HL-60 (cell line): ENCODE measurements at places on chromosomes 3 and 15.

- DNase-seq = no peak
Measured at GRCh38 chr3:188680189-188680588, 491.6 kb upstream of the TPRG1 start.

- no peak for DNase-seq
Measured at GRCh38 chr15:63858881-63859280, 25.1 kb upstream of the HERC1 start.

DNA sequence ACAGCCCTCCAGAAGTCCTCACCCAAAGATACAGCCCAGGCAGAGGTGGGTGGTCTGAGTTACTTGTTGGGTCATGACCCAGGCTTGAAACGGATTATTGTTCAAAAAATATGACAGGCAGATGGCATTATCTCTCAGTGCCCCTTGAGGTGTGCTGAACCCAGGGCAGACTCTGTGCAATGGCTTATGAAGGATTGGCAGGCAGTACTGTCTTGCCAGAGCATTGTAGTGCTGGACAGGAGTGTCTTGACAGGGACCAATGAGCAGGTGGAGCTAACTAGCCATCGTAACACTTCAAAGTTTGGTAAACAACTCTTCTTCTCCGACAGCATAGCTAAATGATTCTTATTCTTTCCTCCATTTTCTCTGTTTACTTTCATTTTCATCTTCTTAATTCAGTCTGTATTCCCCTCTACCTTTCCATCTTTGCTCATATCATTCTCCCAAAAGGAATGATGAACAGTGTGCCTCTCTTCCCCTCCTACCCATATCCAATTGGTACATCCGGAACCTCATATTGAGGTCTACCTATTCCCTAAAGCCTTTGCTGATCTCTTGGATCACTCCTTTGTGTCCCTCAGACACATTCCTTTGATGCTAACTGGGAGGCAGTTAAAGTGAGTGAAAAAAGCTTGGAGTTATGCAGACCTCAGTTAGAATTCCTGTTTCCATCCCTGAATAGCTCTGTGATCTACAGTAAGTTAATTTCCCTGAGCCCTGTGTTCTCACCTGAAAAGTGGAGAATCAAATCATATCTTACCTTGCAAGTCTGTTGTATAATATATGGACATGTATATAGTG is 2.6 kb upstream of the IL20RB start:
- no peak for DNase-seq

DNA sequence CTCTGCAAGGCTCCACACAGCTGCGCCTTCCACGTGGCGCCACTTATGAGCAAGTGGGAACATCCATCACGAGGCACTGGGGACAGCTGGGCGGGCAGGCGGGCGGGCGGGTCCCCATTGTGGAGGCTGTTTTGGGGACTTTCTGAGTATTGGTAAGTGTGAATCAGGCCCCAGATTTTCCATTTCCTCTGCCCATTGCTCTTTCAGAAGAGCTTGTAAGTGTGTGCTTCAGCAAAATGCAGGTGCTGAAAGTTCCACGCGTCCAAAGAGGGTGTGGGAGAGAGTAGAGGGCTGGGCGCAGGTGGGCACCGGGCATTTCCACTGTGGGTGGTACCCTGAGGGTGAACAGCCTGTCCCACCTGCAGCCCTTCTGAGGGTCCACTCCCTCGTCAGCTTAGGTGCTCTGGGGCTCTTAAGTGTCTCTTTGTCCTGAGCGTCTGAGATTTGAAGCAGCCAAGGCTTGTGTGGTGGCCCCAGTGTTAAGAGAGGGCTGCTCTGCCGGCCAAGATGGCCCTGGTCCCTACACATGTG is 177.1 kb downstream of the RPLP1 start:
- DNase-seq = no peak

- peak; percentile 71 for DNase-seq
Measured at GRCh38 chr15:50275908-50276307, 10.4 kb upstream of the HDC start.

DNA sequence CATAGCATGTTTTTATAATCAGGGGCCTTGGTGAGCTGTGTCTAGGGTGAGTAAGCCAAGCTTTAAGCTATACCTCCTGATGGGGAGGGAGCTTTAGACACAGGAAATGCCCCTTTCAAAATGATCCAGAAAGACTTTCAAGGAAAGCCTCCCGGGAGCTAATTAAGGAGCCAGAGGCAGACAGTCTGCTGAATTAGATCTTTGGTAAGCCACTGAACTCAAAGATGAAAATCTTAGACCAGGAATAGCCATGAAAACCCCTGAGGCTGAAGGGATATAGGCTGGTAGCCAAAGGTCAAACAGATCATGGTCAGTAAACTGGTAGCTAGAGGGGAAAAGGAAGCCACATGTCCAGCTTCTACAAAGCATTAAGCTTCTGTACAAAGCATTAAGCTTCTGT is 42.7 kb upstream of the GAP43 start:
- no peak for DNase-seq

- no peak for DNase-seq
Measured at GRCh38 chr15:78052001-78052401, 25.5 kb downstream of the TBC1D2B start.

GRCh38 chr3:10411598-10412332 is 90.9 kb upstream of the SEC13 start:
- DNase-seq = no peak

GRCh38 chr3:51353691-51354090 is 31.4 kb upstream of the MANF start:
- DNase-seq = no peak

DNA sequence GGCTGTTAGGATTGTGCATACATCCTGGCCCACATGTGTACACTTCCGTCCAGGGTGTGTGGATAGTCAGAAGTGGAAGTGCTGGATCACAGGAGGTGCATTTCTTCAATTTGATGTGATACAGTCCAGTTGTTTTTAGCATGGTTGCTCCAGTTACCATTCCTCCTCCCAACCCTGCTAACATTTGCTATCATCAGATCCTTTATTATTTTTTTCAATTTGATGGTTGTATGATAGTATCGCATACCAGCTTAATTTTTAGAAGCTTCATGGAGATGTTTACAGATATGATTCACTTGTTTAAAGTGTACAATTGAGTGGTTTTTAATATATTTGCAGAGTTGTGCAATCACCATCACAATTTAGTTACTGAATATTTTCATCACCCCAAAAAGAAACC is 202.7 kb downstream of the ITPR1 start:
- DNase-seq = no peak

DNA sequence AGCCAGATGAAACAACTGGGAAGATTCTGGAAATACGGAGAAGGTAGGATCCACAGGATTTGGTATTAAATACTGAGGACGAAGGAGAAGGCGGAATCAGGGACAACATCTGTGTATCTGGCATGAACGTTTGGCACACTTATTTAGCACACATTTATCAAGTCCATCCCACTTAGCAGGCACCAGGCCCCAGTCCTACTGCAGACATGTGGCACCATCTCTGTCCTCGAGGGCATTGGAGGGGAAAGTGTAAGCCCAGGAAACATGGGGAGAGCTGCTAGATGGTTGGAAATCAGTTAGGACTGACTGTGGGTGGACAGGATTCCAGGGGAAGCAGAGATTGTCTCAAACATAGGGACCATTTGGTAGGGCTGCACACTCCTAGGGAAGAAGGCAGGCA is 29.0 kb upstream of the LCTL start:
- no peak for DNase-seq

GRCh38 chr15:72155635-72156616 is 37.7 kb downstream of the SENP8 start:
- peak; percentile 46 for DNase-seq

DNA sequence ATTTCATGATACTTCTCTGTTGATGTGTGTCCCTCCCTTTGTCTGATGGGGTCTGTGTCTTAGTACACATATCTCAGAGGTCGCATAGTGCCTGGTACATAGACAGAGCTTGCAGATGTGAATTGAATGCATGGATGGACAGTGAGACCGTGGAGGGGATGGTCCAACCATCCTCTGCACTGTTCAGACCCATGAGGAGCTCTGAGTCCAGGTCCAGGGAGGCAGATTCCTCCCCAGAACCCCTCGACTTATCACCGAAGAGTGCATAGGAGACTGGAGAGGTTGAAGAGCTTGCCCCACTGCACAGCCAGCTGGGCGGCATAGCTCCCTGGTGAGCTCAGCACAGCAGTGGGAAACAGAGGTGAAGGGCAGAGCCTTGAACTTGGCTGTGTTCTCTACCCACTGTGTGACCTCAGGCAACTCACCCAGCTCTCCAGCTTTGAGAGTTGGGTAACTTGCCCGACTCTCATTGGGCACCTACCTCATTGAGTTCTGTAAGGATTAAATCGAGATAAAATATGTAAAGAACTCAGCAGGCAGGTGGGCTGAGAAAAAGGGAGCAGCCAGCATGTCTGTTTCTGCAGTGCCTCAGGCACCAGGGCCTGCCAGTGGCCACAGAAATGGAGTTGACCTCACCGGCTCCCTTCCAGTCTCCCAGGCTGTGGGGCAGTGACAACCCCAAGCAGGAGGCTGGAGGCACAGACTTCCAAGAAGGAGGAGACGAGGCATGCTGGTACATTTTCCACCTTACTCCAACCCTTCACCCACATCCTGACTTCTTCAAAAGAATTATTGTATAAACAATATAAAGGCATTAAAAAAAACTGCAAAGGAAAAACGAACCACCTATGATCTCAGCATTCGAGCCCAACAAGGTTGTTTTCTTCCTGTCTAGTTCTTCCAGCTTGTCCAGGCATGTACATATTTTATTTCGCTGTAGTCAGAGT is 54.1 kb upstream of the TFRC start:
- no peak for DNase-seq

GRCh38 chr3:127699416-127700300 is 26.9 kb downstream of the ABTB1 start:
- DNase-seq = no peak

DNA sequence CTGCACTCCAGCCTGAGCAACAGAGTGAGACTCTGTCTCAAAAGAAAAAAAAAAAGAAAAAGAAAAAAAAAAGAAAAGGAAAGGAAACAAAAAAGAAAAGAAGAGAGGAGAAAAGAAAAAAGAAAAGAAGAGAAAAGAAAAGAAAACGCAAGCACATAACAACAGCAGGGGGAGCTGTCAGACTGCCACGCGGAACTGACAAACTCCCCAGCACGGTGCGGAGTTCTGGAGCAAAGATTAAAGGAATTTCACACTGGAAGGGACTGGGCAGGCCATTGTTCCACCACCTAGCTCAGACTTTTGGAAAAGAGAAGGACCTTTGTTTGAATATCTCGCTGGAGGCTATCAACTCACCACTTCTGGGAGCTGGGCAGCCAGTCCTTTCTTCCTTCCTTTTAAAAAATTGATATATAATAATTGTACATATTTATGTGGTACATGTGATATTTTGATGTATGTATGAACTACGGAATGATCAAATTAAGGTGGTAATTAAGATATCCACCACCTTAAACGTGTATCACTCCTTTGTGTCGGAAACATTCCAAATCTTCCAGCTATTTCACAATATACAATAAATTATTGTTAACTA is 40.5 kb downstream of the DPPA2 start:
- DNase-seq = peak; percentile 17

DNA sequence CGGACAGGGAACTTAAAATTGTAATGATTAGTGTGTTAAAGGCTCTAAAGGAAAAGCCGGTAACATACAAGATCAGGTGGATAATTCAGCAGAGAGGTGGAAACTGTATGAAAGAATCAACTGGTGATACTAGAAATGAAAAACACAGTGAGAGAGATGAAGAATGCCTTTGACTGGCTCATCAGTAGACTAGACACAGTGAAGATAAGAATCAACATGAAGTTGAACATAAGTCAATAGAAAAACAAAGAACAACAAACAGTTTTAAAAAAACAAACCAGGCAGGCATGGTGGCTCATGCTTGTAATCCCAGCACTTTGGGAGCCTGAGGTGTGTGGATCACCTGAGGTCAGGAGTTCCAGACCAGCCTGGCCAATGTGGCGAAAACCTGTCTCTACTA is 82.1 kb downstream of the KLF13 start:
- DNase-seq = no peak

- DNase-seq = no peak
Measured at GRCh38 chr15:100174904-100175275, 166.9 kb downstream of the ADAMTS17 start.

DNA sequence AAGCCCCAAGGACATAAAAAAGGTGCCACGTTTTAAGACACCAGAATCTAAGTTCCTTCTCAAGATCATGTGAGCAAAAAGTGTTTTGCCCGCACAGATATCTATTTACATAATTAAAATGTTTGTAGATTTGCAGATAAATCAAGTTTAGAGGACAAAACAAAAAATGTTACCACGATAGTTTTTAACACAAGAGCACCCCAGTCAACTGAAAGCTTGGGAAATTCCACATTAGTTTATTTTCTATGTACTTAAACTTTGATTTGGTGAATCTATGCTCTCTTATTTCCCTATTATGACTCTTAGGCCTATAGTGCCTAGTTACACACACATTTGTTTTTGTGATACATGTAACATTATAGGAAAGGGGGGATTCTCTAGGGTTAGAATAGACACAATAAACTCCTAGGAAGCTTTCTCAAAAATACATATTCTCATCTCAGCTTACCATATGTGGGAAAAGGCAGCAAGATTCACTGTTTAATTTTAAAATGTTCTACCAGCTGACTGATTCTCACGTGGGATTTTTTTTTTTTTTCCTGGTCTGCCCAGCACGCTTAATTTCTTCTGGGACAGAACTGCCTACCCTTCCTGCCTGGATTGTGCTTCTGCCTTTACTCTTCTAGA is 8.4 kb upstream of the LEKR1 start:
- DNase-seq = no peak

GRCh38 chr3:29513236-29513635 is 232.4 kb downstream of the RBMS3 start:
- DNase-seq = no peak

- no peak for DNase-seq
Measured at GRCh38 chr3:165839296-165840076, 2.3 kb upstream of the BCHE start.

DNA sequence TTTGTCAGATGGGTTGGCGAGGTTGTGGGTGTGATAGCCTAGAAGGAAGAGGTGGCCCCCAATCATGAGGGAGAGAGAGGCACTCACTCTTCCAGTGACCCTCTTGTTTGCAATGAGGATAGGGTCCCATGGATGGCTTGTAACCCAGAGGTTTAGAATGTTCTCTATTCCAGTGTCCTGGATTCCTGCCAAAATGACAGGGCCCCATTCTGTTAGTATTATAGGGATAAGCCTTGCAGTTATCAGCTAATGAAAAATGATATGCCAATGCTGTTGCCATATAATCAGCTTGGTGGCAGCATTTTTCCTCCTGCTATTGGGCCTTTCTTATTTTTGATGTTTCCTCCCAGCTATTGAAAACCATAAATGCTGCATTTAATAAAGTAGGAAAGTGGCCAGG is 23.3 kb upstream of the SENP7 start:
- no peak for DNase-seq

DNA sequence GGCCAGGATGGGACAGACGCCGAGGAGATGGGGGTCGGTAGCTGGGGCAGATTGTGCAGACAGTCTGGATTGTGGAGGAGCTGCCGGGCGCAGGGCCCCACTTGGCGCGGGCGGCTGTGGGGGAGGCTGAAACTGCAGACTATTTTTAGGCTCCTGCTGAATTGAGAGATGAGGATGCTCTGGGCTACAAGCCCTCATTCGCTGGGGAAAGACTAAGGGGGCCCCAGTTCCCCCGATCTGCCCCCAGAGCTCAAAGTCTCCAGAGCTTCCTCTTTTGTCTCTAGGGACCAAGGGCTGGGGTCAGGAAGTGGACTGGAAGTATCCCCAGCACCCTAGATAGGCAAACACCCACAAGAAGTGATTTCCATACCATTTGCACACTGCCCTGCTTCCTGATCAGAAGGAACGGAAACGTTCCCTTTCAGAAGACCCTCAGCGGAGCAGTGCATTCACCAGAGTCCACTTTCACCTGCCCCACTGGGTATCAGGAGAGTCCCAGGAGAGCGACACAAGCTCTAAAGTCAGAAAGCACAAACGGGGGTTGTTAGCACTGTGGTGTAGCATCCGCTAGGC is 29.7 kb downstream of the SEMA7A start:
- peak; percentile 63 for DNase-seq
